ENCODE measurements at places on chromosomes 13 and 19.

DNA sequence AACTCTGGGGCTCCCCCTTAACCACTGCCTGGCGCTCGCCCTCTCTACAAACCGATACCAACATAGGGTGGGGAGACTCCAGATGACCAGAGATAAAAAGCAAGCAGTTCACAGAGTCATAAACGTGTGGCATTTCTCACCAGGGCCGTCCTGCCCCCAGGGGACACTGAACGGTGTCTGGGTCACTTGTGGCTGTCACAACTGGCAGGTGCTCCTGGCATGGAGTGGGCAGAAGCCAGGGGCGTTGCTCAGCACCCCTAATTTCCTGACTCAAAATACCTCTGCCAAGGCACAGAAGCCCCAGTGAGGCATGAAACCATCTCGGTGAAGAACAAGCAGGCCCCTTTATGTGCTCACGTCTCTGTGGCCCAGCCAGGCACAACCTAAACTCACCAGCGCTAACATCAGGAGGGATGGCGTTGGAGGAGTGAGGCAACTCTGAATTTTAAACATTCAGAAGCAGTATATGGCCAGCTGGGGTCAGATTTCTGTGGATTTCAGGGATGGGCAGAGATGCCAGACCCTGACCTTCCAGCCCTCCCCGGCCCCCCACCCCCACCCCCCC lies 1.8 kb downstream of the PIP5K1C start:
- DNase-seq, result no peak

GRCh38 chr19:2711172-2711874 lies 8.8 kb upstream of the GNG7 start:
- no peak for DNase-seq

DNA sequence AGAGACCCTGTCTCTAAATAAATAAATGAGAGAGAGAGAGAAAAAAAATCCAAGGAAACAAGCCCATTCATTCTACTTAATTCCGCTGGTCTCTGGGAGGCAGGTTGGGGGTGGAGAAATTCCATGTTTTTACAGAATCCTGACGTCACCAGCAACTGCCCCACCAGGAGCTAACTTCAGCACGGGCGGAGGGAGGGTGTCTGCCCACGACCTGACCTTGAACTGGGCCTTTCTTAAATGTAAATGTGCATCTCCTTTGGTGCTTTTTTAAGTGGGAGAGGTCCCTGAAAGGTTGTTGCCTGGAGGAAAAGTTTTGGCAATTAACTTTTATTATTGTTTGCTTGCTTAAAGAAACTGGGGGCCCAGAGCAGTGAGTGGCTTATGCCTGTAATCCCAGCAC lies 15.5 kb downstream of the KLF2 start:
- DNase-seq, result no peak

GRCh38 chr13:95924389-95924994 lies 128.7 kb downstream of the UGGT2 start:
- no peak for DNase-seq

DNA sequence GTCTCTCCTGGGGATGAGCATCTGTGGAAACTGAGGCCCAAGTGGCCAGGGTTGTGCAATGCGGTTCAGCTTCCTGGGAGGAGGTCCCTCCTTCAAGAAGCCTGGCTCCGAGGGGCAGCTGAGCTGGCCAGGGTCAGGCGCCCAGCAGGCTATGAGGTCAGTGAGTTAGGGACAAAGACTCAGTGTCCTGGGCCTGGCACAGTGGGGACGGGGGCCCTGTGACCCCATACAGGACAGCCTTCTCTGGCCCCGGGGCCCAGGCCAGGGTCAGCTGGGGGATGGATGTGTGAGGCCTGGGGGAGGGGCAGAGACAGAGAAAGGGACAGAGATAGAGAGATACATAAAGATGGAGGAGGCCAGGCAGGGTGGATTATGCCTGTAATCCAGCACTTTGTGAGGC lies 3.0 kb upstream of the IL12RB1 start:
- DNase-seq, result no peak

Data from cortex of kidney (tissue), 1 donor.